GM23338 (cell line): ENCODE measurements at places on chromosomes 7 and 10. TPM values are rescaled to one million over a fixed set of nuclear protein-coding genes. Genes with fewer than 3 reads are reported as not detected.

Gene OPN4
- total RNA-seq = not detected in 2 replicates

Gene INPP5F
- 80.3 and 86.0 TPM in 2 replicates for total RNA-seq

Gene PRSS58
- not detected in 2 replicates for total RNA-seq

Gene BICC1
- total RNA-seq = 2.1 and 2.2 TPM in 2 replicates

Gene SND1
- total RNA-seq = 236 and 254 TPM in 2 replicates

Gene LBX1
- not detected in 2 replicates for total RNA-seq

Gene HIP1
- 59.8 and 80.8 TPM in 2 replicates for total RNA-seq

Gene WIPF3
- 5.7 and 5.9 TPM in 2 replicates for total RNA-seq

Gene KCNK18
- total RNA-seq = not detected in 2 replicates

Gene RAMP3
- 0.35 and 4.6 TPM in 2 replicates for total RNA-seq

Gene AKR1C1
- 2.9 and 5.1 TPM in 2 replicates for total RNA-seq

Gene GPR146
- total RNA-seq = 0.16 and 0.28 TPM in 2 replicates

Gene PSMA2
- 178 and 214 TPM in 2 replicates for total RNA-seq

Gene PDK4
- total RNA-seq = 0.12 TPM in 1 of 2 replicates, not detected in the other

Gene AS3MT
- 8.8 and 10.5 TPM in 2 replicates for total RNA-seq

Gene HOXA5
- not detected in 2 replicates for total RNA-seq

Gene TRIM50
- total RNA-seq = 0.10 TPM in 1 of 2 replicates, not detected in the other

Gene DRGX
- total RNA-seq = not detected in 2 replicates

Gene FAM221A
- 29.9 and 31.4 TPM in 2 replicates for total RNA-seq

Gene CUX1
- total RNA-seq = 41.4 and 64.0 TPM in 2 replicates

Gene PGAM2
- total RNA-seq = 0.78 and 2.9 TPM in 2 replicates

Gene SEMA3E
- 5.4 and 12.4 TPM in 2 replicates for total RNA-seq

Gene TDRD1
- total RNA-seq = 1.5 and 1.7 TPM in 2 replicates

Gene SLC39A12
- total RNA-seq = not detected in 2 replicates

Gene FOXP2
- 0.24 TPM in 1 of 2 replicates, not detected in the other for total RNA-seq

Gene MPP7
- 8.0 and 9.4 TPM in 2 replicates for total RNA-seq

Gene KCP
- total RNA-seq = 0.76 and 1.3 TPM in 2 replicates

Gene GARIN1A
- total RNA-seq = 0.12 TPM in 1 of 2 replicates, not detected in the other

Gene ITGA8
- total RNA-seq = not detected in 2 replicates

Gene BHLHA15
- 8.3 and 10.9 TPM in 2 replicates for total RNA-seq

Gene MAT1A
- 6.5 and 8.0 TPM in 2 replicates for total RNA-seq

Gene GNGT1
- total RNA-seq = not detected in 2 replicates

Gene SEC24C
- total RNA-seq = 64.2 and 72.9 TPM in 2 replicates

Gene AKR1C8
- not detected in 2 replicates for total RNA-seq

Gene HABP2
- not detected in 2 replicates for total RNA-seq
